ENCODE measurements at places on chromosomes 7 and 10. TPM values are rescaled to one million over a fixed set of nuclear protein-coding genes. Genes with fewer than 3 reads are reported as not detected.

OR2A14 gene
- total RNA-seq: not detected

NRCAM gene
- 40.0 TPM for total RNA-seq

ARL5B gene
- total RNA-seq: 16.0 TPM

PRSS37 gene
- total RNA-seq: not detected

CYP3A7 gene
- not detected for total RNA-seq

EPHA1 gene
- not detected for total RNA-seq

GRCh38 chr7:74141705-74142104 is 32.5 kb upstream of the EIF4H start:
- no peak for DNase-seq

DNA sequence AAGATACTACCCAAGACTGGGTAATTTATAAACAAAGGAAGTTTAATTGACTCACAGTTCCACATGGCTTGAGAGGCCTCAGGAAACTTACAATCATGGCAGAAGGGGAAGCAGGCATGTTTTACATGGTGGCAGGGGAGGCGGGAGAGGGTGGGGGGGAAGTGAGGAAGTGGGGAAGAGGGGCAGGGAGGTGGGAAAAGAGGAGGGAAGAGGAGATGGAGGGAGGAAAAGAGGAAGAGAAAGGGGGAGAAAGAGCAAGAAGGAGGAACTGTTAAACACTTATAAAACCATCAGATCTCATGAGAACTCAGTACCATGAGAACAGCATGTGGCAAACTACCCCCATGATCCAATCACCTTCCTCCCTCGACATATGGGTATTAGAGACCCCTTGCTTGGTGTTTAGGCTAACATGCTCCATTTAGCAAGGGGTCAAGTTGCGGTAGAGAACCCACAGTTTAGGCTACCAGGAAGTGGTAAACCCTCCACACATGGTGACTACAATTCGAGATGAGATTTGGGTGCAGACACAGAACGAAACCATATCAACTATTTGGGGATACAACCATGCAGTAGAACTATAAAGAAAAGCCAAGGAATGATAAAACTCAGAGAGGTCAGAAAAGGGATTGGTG is 3.5 kb upstream of the LMBR1 start:
- no peak for DNase-seq

GRCh38 chr7:155342313-155342712 is 44.6 kb downstream of the INSIG1 start:
- no peak for DNase-seq

GRCh38 chr10:119872610-119872859 is at the start of gene MCMBP:
Gene MCMBP (minus strand): TSS chr10:119872843. CDS start chr10:119872584, 259 bp downstream.
- DNase-seq: no peak

- DNase-seq: no peak
Measured at GRCh38 chr10:66782776-66783175, 143.1 kb upstream of the LRRTM3 start.

DNA sequence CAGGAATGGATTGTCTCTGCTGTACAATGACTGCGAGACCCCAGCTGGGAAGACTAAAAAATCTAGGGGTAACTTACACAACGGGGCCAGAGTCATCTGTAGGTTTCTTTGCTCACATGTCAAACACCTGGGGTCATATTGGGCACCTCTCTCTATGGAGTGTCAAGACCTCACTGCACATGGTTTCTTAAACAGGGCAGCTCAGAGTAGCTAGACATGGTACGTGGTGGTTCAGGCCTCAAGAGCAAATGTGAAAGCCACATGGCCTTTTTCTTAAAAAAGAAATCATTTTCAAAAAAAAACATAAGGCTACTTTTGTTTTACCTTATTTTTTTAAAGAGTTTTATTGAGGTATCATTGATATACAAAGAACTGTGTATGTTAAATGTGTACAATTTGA is 162.2 kb upstream of the ITGB1 start:
- DNase-seq: no peak

DNA sequence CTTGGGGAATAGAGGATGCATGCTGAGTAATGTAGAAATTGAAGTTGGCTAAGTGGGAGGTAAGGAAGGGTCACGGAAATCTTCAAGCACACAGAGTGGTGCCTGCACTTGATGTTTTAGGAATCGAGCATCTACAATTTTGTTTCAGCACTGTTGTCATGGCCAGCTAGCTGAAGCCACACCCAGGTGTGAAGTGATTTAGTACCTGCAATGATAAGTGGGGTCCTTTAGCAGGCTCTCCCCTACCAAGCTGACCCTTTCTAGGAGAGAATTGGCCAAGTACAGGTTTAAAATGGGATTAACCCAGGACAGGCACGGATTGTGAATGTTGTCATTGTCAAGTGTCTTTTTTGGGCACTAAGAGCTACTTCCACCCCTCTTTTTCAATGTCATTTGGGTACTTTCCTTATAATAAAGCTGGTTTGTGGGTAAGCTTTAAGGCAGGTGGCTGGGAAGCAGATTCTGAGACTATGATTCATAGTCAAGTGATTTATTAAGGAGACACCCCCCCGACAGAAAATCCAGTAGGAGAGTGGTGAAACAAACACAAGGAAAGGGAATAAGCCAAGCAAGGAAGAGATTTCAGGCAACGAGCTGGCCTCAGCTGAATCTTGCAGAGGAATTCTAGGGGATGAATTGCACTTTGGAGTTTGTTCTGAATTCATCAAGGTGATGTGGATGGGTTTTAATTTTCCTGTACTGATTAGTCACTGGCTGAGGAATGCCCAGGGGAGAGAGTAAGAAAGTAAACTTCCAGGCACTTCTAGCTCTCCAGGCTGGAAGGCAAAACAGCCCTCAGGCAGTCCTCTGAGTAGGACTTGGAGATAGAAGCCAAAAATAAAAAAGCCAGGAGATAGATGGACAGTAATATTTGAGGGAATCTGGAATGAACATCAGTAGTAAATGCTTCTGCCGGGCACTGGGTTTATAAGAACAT is 1128.4 kb downstream of the SORCS3 start:
- no peak for DNase-seq

DNA sequence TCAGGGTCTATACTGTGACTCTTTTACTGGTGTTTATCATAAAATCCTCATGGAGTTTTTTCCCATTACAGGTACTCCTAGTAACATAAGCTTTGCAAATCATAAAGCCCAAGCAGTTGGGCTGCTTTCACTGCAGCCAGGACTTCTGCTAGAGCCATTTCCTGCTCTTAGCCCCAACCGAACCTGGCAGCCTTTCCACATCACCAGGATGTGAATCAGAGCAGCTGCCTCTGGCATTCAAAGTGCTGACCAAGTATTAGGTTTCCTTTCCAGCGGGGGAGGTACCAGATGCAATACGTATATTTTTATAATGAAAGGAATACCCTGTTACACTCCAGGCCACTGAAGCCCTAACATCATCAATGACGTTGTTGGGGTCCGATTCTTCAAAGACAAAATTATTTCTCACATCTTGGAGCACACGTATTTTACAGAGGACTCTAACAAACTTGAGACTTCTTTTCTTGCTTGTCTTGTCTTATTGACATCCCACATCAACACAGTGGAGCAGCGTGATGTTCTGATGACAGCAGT is 3.6 kb upstream of the HTR5A start:
- no peak for DNase-seq

GRCh38 chr7:17041324-17041723 is 159.5 kb upstream of the AGR3 start:
- no peak for DNase-seq

DNA sequence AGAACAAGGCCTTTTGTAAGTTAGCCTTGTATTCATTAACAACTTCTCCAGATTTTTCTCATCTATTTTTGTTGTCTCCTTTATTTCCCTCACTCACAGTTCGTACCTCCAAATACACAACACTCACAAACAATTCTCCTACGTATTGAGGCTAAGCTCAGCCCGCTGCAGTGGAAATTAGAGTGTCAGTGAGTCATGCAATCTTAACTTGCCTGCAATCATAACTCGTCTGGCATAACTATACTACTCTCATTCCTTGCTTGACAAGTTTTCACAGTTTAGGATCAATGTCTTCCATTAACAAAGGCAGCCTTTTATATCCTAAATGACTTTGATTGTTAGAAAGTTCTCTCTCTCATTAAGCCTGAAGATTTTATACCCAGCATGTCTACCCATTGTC is 23.8 kb downstream of the TMEM196 start:
- no peak for DNase-seq

DNA sequence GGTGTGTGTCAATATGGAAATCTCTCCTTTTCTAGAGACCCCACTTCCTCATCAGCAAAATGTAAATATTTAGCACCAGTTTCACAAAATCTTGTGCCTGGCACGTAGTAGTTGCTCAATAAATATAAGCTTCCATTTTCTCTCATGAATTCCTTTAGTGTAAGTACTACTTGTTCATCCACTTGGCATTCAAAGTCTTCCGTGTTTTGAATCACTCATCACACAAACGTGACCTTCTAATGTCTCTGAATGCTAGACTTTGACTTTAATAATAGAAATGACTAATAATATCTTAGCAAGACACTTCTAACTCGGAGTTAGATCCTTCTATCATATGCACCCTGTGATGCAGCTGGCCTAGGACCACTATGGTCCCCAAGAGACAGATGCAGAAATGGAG is 168.7 kb upstream of the ZNF32 start:
- no peak for DNase-seq

GRCh38 chr7:29857654-29858053 is 51.3 kb downstream of the WIPF3 start:
- DNase-seq: no peak

- no peak for DNase-seq
Measured at GRCh38 chr10:9452056-9452455, 1397.6 kb downstream of the GATA3 start.

GRCh38 chr7:71517940-71518699 is 386.2 kb downstream of the GALNT17 start:
- no peak for DNase-seq

GRCh38 chr10:77068969-77069368 is 568.6 kb downstream of the KCNMA1 start:
- no peak for DNase-seq

GRCh38 chr10:22641743-22642142 is 72.6 kb downstream of the PIP4K2A start:
- DNase-seq: no peak

- DNase-seq: no peak
Measured at GRCh38 chr7:18489624-18490023, 5.9 kb upstream of the HDAC9 start.

GRCh38 chr7:49635800-49636199 is 137.6 kb upstream of the VWC2 start:
- DNase-seq: no peak

- no peak for DNase-seq
Measured at GRCh38 chr10:133010095-133010842, 67.9 kb upstream of the CFAP46 start.

DNA sequence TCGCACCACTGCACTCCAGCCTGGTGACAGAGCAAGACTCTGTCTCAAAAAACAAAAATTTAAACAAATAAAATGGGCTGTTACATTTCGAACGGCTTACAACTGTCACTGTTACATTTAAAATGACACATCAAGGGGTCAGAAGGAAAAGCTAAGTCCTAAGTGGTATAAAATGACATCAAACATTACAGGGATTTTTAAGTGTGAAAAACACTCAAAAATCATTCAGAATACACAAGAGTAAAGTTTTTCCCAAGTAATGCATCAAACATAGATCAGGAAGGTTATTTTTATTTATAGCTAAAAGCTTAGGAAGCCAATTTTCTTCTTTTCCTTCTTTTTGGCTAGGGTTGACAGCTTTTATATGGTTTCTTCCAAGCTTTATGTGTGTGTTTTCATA is 39.0 kb downstream of the CCDC3 start:
- no peak for DNase-seq

DNA sequence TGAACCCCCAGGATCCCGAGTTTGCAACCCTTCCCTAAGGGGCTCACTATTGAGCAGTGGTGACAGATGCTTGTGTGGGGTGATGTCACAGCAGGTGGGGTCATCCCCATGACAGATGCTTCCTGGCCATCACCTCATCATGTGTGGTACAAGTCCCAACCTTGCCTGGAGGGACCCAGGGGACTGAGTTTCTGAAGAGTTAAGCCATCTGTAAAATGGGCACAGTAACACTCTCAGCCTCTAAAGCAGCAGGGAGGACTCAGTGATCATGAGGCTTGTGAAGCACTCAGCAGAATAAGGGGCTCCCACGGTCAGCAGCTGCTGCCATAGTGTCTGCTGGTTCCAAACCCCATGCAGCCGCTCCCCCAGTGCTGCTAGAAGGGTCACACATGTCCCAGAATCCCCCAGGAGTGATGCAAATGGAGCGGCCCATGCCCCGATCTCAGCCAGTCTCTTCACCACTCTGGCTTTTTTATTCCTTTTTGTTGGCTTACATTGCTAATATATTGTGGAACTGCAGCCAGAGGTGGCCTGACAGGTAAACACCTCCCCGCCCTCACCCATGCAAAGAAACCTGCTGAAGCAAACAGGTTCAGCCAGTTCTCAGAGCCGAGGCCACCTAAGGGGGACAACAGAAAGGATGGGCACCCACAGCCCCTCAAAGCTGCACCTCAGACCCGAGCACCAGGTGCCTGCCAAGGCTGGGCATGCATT is 102.1 kb upstream of the PDGFA start:
- peak; percentile 63 for DNase-seq

GRCh38 chr10:37390926-37391325 is 265.5 kb downstream of the ANKRD30A start:
- DNase-seq: no peak
